ENCODE measurements at places on chromosomes 11 and 22.

DNA sequence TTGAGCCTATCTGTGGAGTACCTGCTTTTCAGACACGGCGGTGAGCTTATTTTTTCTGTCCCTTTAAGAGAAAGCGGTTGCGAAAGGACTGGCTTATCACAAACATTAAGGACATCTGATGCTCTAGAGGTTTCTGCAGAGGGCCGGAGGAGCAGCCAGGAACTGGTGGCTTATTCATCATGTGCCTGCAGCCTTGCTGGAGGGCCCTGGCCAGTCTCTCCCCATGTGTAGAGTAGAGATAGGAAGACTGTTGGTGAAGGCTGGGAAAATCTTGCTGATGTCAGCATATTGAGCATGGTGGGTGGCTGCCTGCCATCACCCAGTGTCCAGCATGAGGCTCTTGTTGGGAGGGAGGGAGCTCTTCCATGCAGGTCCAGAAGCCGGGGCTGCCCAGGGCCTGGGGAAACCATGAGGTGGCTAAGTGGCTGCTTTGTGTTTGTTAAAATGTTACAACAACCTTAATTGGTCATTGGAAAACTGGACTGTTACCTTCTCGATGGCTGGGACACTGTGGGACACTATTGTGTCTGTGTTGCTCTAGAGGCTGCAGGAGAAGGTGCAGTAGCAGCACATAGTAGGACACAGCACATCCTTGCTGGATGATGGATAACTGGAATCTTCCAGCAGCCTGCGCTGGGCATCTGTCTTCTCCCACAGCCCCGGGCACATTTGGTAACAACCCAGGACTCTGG, 54.3 kb downstream of the TSPAN18 start:
- DNase-seq = no peak

DNA sequence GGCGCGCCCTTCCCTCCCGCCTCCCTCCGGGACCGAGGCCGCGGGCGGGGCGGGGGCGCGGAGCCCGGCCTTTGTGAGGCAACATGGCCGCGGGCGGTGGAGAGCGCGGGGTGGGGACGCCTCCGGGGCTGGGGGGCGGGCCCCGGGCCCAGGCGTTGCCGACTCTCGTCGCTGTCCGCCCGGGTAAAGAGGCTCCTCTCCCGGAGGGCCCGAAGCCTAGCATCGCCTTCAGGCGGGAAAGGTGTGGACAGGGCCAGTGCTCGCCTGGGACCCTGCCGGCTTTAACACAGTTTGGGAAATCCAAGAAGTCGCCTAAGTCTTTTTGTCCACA, 369 bp downstream of the DGCR8 start:
- peak; percentile 48 for DNase-seq

- peak; percentile 46 for DNase-seq
Observed at GRCh38 chr22:25048659-25049647, 96.4 kb downstream of the KIAA1671 start.

- DNase-seq = no peak
Observed at GRCh38 chr11:13984616-13985450, 22.3 kb downstream of the SPON1 start.

DNA sequence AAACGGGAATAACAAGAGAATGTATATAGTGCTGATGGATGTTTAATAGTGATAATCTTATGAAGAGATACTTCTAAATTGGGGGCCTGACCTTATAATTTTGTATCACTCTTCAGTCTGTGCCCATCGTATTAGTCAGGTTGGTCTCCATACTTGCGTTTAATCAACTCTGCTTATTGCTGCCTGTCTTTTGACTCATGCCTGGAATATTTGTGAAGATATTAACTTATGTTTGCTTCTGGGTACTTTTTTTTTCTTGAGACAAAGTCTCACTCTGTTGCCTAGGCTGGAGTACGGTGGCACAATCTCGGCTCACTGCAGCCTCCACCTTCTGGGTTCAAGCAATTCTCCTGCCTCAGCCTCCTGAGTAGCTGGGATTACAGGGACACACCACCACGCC, 24.0 kb downstream of the TMEM135 start:
- no peak for DNase-seq

DNA sequence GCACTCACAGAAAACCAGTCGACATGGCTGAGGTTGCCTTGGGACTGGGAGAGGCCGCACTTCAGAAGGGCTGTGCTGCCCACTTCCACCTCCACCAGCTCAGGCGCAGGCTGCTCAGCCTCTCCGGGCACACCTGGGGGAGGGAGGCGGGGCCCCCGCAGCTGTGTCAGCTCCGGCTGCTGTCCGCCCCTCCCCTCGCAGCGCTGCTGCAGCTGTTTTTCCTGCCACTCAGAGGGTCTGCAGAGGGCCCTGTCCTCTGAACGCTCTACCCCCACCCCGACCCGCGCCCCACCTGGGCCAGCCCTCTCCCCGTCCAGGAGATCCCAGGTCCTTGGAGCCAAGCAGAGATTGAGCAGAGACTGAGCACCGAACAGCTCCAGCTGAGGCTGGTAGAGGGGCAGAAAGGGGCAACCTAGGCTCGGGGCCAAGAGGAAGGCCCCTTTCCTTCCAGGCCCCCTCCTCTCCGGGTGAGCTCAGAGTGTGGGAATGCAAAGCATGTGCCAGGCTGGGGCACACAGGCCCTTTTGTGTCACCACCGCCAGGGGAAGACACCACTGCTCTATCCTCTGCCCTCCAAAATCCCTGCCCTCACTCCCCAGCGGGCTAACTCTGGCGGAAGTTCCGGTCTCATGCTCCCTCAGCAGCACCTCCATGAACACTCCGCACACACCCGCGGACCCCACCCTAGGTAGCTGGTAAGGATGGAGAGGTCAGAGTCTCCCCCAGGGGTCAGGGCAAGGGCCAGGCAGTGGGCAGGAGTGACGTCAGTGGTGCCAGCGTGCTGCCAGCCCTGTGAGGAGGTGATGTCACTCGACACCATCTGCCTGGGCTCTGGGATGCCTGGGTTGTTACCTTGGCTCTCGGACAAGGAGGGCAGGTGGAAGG, 1.6 kb downstream of the MCAM start:
- DNase-seq = peak; percentile 39

DNA sequence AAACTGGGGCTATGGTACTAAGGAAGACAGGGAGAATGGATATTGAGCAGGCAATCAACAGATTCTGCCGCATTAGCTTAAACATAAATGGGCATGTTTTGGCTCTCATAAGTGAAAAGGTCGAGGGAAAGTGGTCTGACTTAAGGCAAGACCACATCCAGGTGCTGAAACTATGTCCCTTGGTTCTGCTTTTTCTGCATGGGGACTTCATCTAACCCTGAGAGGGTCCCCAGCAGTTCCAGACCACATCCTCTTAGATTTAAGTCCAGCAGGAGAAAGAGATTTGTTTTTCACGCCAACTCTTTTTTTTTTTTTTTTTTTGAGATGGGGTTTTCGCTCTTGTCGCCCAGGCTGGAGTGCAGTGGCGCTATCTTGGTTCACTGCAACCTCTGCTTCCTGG, 5.5 kb downstream of the RPS6KA4 start:
- DNase-seq = no peak

GRCh38 chr11:1168256-1168655, 10.5 kb downstream of the MUC5AC start:
- no peak for DNase-seq

DNA sequence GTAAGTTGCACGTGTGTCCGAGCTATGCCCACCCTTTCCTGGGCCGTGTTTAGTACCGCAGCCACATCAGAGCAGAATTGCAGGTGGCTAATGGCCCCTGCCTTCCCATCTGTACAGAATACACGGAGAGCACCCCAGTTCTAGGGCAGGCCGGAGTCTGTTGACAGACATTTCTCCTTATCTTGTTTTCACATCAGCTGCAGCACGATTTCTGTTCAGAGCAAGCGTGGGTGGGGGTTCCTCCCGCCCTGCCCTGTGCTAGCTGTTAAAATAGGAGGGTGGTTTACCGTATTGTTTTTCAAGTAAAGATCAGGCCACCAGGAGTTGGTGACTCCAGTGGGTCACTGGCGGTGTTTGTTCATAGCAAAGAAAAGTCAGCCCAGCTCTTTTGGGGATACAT, 41.1 kb downstream of the UBASH3B start:
- peak; percentile 27 for DNase-seq

GRCh38 chr11:100681064-100681502, 6.0 kb upstream of the ARHGAP42 start:
- DNase-seq = no peak

GRCh38 chr11:119990309-119991021, 147.4 kb downstream of the TRIM29 start:
- no peak for DNase-seq

- DNase-seq = peak; percentile 91
Observed at GRCh38 chr22:39520226-39521105, at the start of gene ATF4. Gene ATF4, plus strand, starts transcription at chr22:39520562. Its CDS starts 884 bp downstream, at chr22:39521446.

DNA sequence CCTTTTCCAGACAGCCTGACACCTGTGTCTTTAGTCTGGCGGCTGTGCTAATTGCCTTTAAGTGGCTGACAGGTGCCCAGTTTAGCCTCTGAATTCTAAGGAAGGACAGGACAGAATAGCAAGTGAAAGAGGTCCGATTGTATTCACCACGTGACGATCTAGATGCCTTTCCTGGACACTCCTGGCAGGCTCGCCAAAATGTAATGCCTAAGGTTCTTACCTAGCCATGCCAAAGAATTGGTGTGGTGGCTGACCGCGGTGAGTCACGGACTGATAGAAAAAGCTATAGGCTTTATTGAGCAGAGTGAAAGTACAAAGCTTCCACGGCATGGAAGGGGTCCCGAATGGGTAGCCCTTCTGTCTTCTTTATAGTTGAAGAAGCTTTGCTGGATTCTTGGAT, 26.7 kb downstream of the ANKRD42 start:
- no peak for DNase-seq

DNA sequence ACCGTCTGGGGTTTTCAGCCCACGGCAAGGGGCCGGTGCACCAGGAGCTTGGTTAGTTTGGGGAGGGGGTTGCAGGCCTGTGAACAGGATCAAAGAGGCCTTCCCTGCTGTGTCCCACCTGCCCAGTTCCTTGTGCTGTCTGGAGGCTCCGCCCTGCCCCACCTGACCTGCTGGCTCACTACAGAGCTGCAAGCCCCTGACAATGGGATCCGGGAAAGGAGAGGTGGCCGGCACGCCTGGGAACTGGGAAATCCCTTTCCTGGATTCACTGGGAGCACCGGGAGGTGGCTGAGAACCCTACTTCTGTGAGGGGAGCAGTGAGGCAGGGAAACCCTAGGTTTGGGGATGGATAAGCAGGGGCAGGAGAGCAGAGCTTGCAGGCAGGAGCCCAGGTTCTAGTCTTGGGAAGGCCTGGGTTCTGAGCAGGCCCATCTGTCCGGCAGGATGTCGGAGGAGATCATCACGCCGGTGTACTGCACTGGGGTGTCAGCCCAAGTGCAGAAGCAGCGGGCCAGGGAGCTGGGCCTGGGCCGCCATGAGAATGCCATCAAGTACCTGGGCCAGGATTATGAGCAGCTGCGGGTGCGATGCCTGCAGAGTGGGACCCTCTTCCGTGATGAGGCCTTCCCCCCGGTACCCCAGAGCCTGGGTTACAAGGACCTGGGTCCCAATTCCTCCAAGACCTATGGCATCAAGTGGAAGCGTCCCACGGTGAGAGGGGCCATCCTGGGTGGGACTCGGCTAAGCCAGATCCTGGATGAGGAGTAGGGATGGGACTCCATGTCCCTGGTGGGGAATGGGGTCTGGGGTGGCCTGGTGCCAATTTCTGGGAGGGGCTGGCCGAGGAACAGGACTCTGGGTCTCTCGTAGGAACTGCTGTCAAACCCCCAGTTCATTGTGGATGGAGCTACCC, 786 bp downstream of the CAPN1 start:
- no peak for DNase-seq

Measured in activated CD4-positive, CD25-positive, alpha-beta regulatory T cell (primary cell).